Gastrocnemius medialis (tissue), 4 donors: ENCODE measurements at places on chromosomes 13 and 19.
A peak's percentile ranks its signal among the peaks of the same experiment; 100 is the strongest.

GRCh38 chr13:99566125-99567083 is 65.1 kb downstream of the TM9SF2 start:
- DNase-seq, result no peak

GRCh38 chr19:48842789-48843162 is 6.5 kb upstream of the HSD17B14 start:
- DNase-seq, result peak; percentile 27

GRCh38 chr19:17841810-17842662 is 5.7 kb downstream of the JAK3 start:
- DNase-seq, result peak; percentile 35

- no peak for DNase-seq
Measured at GRCh38 chr13:94706843-94707399, 5.4 kb downstream of the SOX21 start.

- DNase-seq, result peak; percentile 43
Measured at GRCh38 chr19:4744451-4745174, 21.0 kb upstream of the DPP9 start.

DNA sequence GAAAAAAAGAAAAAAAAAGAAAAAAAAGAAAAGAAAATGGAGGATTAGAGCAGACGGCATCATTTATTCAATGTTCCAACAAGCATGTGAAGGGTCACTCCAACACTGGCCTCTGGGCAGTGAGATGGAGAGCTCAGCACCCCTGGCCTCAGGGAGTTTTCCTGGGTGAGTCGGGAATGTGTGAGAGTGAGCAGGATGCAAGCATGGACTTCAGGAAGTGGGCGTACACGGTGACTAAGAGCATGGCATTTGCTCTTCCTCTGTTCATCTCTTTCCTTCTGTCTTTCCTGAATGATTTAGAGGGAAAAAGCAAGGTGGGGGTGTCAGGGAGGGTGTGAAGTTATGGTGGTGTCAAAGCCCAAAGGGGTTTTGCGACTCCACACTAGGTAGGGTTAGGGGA is 682 bp upstream of the CABP5 start:
- no peak for DNase-seq

DNA sequence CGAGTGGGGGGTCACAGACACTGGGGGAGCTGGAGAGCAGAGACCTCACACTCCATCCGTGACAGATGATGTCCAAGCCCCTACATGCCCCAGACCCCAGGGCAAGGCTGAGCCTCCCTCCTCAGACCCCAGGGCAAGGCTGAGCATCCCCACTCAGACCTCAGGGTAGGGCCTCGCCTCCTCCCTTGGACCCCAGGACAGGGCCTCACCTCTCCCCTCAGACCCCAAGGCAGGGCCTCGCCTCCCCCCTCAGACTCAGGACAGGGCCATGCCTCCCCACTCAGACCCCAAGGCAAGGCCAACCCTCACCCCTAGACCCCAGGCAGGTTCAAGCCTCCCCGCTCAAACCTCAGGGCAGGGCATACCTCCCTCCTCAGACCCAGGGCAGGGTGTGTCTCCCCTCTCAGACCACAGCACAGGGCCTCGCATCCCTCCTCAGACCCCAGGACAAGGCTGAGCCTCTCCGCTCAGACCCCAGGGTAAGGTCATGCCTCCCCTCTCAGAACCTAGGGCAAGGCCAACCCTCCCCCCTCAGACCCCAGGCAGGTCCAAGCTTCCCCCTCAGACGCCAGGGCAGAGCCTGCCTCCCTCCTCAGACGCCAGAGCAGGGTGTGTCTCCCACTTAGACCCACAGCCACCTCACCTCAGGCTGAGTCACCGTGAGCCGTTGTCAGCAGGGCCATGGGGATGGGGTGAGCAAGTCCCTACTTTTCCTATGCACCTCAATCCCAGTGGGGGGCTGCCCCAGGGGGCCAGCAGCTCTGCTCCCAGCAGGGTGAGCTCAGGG is 1.7 kb upstream of the S1PR4 start:
- no peak for DNase-seq

DNA sequence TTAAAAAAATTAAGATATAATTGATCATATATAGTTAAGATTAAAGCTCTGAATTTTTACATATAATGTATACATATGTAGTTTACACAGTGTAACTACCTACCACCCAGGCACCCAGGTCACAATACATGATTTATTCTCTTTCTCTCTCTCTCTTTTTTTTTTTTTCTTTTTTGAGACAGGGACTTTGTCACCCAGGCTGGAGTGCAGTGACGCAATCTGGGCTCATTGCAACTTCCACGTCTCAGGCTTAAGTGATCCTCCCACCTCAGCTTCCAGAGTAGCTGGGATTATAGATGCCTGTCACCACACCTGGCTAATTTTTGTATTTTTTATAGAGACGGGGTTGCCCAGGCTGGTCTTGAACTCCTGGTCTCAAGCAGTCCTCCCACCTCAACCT is 18.8 kb upstream of the CLASRP start:
- no peak for DNase-seq

DNA sequence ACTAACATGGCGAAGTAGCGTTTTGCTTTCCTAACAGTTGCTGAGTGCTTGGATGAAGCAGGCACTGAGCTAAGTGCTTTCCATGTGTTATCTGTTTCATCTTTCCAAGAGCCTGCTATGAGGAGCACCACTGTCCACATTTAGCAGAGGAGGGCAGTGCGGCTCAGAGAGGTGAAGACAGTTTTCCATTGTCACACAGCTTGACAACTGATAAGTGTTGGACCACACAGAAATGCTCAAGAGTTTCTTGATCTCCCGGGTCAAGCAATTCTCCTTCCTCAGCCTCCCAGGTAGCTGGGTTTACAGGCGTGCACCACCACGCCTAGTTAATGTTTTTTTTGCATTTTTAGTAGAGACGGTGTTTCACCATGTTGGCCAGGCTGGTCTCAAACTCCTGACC is 6.8 kb upstream of the CRTC1 start:
- DNase-seq, result no peak

DNA sequence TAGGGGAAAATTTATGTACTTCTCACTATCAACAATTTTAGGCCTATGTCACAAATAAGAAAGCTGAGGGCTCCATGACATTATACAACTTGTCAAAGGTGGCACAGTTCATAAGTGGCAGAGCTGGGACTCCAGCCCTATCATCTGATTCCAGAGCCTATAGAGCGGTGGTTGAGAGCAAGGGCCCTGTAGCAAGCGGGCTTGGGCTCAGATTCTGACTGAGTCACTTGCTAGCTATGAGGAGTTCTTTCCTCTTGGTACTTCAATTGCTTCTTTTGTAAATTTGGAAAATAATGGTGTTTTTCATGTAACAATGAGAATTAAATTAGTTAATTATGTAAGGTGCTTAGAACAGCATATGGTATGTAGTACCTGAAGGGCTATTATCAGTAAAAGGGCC is 28.7 kb upstream of the FAM216B start:
- DNase-seq, result no peak

DNA sequence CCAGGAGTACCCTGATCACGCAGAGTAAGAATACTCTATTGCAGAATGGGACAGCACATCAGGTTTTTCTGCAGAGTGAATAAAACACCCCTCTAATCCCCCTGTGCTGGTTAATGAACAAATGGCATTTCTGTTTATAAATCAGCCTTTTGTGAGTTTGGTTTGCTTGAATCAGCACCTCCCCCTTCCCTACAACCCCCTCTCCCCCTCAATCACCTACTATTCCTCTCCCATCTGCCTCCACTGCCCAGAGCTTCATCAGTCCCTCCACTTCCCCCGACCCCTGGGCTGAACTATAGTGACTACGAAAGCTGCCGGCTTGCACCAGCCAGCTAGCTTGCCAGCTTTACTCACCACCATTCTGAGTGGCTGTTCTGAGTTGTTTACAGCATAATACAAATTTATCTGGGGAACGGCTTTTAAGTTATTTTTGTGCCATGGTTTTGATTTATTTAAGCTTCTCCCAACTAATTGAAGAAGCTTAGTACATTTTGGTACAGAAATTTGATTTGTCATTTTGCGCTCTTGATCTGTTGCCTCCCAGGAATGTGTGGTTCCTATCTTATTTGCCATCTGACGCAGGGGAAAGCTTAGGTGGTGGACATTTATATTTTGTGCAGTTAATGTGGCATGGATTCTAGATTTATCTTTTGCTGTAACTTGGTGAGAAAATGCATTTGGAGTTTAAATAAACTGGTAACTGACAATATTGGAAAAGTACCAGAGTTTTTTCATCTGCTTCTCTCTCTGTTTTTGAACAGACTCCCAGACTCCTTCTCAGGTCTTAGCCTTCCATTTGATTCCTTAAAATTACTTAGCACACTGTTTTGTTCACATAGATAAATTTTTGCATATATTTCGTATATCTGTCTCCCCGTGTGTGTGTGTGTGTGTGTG is 41.7 kb upstream of the WDFY2 start:
- DNase-seq, result no peak

GRCh38 chr19:23203841-23204344 is 46.3 kb downstream of the ZNF724 start:
- no peak for DNase-seq

GRCh38 chr13:27942972-27943371 is 23.2 kb downstream of the PDX1 start:
- no peak for DNase-seq

GRCh38 chr13:31027136-31027535 is 94.7 kb downstream of the TEX26 start:
- no peak for DNase-seq

- no peak for DNase-seq
Measured at GRCh38 chr13:25571237-25571636, 199.5 kb downstream of the ATP8A2 start.

DNA sequence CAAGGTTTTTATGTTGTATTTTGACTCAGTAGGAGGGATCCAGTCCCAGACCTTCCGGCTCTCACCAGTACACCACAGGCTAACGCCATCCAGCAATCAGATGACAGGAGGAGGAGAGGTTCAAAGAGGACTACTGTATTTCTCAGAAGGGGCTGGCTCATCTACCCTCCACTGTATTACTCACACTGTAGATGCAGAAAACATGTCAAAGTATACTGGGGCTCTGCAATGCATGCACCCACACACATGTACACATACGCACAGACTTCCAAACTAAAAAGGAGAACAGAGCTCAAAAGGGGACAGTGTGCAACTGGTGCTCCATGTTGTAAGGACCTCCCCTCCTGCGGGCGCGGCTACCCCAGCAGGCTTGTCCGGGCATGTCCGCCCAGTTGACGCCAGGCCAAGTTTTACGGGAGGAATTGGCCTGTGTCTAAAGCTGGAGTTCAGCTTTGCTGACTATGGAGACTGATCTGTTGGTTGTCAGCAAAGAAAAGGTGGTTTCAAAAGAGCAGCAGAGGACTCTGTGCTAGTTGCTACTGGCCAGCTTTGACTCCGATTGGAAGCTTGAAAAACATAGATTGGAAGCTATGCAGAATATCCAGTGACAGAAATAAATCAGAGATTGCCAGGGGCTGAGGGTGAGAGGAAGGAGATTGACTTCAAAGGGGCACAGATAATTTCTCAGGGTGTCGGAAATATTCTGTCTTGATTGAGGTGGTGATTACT is 314.2 kb downstream of the DLEU7 start:
- DNase-seq, result peak; percentile 89

- no peak for DNase-seq
Measured at GRCh38 chr13:51816604-51817249, 12.8 kb upstream of the DHRS12 start.

DNA sequence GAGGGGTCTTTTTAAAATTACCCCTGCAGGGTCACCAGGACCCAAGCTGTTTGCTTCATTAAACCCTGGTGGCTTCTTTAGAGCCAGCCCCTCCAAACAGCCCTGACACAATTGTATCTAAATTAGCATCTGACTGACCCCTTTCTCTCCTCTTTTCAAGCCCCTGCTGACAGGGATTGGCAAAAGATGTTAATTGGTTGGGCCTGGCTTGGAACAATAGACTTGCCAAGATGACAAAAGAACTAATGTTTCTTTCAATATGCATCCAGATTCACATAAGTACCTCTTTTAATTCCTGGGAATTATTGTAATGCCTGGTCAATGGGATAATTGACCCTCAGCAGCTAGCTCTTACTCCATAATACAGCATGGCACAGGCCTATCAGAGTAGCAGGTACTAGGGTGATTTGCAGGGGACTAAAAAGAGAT is 140.8 kb downstream of the SHISA2 start:
- DNase-seq, result no peak

- DNase-seq, result no peak
Measured at GRCh38 chr19:24166055-24166454, 79.1 kb downstream of the ZNF254 start.

DNA sequence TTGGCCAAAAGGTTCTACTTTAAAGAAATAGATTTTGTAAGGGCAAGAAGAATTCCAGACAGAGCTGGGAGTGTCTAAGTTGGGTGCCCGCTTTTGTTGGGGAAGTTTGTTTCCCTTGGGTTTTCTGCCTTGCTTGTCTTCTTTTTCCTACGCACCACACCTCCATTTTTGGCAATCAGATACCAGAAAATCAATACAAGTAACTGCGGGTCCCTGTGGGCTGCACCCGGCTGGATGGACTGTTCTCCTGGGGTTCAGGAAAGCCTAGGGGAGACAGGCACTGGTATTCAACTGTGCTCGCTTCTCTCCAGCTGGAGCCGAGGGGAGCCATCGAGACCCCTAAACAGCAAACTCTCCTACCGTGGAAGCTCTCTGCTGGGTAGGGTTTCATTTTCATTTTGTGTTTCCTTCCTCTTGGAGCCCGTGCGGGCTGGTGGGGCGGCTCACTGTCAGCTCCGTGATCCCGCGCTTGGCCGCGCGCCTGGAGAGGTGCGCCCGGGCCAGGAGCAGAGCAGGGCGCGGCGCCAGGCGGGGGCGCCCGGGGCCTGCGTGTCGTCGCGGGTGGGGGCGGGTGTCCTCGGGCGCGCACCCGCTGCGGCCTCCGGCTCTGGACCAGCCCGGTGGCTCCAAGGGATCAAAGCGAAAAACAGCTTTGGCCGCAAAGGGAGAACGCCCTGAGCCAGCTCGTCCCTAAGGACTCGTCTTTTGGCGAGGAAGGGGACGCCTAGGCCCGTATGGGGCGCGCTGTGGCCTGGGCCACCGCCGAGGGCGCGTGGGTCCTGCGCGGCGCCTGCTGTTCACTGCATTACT is 347.2 kb downstream of the ZNF536 start:
- peak; percentile 37 for DNase-seq

DNA sequence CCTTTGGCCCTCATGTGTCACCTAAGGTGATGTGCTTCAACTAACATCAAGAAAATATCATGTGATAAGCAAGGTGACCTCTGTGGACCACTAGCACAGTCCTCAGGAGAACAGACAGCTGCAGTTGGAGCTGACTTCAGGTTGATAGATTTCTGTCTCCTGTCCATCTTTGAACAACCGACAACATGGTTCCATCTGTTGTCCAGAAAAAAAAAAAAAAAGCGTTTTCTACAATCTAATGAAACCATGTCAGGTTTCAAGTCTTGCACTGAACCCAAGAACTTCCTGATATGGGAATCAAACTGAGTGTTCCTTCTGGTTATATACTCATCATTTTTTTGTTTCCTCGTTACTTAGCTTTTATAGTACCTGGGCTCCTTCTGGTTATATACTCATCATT is 75.7 kb downstream of the LHFPL6 start:
- no peak for DNase-seq

GRCh38 chr19:9917321-9917720 is 19.0 kb downstream of the OLFM2 start:
- no peak for DNase-seq

DNA sequence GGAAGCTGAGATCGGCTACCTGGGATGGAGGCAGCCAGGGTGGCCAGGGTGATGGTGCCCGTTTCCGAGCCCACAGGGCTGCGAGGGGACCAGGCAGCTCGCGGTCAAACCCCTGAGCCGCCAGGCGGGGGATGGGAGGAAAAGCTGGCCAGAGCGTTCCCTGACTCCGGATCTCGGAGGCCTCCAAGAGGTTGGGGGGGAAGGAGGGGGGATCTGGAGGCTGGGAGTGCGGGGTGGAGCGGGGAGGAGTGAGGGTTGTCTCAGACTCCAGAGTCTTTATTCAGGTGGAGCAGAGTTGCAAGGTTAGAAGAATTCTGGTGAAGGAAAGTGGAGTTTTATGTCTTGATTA is 1.1 kb downstream of the CACNG7 start:
- no peak for DNase-seq

GRCh38 chr19:31500197-31500830 is 151.1 kb upstream of the TSHZ3 start:
- DNase-seq, result no peak
